ENCODE measurements at places on chromosomes 2 and 18. TPM values are rescaled to one million over a fixed set of nuclear protein-coding genes. Genes with fewer than 3 reads are reported as not detected.

DSEL gene
- total RNA-seq = 1.9 TPM

DNA sequence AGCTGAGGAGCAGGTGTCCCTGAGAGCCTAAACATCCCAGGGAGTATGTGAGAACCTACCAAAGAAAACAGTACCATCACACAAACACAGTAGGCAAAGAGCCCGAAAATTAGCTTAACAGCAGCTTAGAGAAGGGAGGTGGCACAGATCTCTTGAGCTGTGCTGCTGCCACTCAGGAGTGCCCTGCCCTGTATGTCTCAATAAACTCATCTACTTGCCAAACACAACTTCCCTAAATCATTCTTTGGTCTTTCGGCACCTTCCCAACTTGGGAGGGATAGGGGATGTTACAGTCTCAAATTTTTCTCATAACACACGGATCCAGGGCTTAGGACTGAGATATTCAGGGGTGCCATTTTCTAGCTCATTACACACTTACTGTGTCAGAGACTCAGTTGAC, 45.3 kb upstream of the C1D start:
- no peak overlapping the region for H3K4me3 ChIP-seq
- no peak for DNase-seq
- no peak overlapping the region for H3K27ac ChIP-seq
- H3K36me3 ChIP-seq = no peaks in the 10 kb centered on the region

- no peaks in the 10 kb centered on the region for H3K36me3 ChIP-seq
- no peak overlapping the region for H3K4me3 ChIP-seq
- H3K27me3 ChIP-seq = no peaks in the 10 kb centered on the region
- H3K27ac ChIP-seq = no peak overlapping the region
Measured at GRCh38 chr2:133097666-133098065, 427.7 kb upstream of the LYPD1 start.

PFN4 gene
- 0.80 TPM for total RNA-seq

DNA sequence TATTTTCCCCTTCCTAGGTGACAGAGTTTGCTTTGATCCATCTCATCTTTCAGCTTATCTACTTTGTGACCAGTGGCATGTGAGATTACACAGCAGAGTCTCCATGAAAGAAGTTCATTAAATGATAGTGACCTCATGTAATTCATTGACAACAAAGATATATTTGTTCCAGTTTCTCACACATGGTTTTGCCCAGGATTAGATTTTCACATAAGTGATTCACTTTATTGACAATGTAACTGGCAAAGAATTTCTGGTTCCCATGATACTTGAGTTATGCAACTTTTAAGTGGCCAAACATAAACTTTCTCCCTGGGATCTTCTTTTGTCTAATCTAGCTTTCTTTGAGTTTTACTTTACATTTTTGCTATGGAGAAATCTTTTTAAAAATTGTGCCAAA, 50.0 kb downstream of the MC4R start:
- no peaks in the 10 kb centered on the region for H3K4me1 ChIP-seq
- no peak overlapping the region for H3K4me3 ChIP-seq
- DNase-seq = no peak
- H3K36me3 ChIP-seq = no peaks in the 10 kb centered on the region
- no peak overlapping the region for H3K27ac ChIP-seq

BUB1 gene
- 6.7 TPM for total RNA-seq

GRCh38 chr2:217902379-217903141, 100.2 kb downstream of the TNS1 start:
- H3K27ac ChIP-seq = peak overlapping the region; percentile 95
- H3K27me3 ChIP-seq = no peaks in the 10 kb centered on the region
- no peaks in the 10 kb centered on the region for H3K36me3 ChIP-seq
- peak; percentile 72 for DNase-seq
- peaks cover 93% of the 10 kb centered on the region for H3K4me1 ChIP-seq
- H3K4me3 ChIP-seq = no peak overlapping the region

Measured in transverse colon (tissue), 4 donors.